ENCODE measurements at places on chromosomes 6 and 20.

DNA sequence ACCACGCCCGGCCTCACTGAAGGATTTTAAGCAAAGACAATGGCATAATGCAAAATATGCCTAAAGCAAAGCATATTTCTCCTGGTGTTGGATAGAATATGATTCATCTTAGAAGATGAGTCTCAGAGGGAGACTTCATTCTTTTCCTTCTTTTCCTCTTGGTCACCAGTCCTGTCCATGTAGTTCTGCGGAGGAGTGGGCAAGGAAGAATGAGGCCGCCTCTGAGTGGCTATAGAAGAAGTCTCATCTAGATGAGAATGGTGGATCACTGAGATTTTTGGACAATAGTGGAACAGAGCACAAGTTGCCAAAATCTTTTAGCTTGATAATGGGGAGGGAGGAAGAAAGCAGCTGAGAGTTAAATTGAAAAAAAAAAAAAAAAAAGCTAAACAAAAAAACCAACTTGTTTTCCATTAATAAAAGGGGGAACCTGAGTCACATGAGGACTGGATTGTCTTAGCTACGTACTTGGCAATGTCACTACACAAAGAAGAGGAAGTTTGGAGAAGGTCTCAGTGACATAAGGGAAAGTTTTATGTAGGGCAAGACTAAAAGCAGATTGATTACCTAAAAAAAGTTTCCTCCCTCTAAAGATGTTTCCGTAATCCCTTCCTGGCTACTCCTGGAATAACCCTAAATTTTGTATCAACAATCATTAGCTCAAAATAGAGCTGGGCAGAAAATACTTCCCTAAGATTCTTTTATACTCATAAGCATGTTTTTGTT lies 6.0 kb downstream of the CD83 start:
- no peak for DNase-seq
- H3K4me1 ChIP-seq = no peaks in the 10 kb centered on the region
- H3K27ac ChIP-seq = no peak overlapping the region
- H3K36me3 ChIP-seq = no peaks in the 10 kb centered on the region

GRCh38 chr6:139295901-139296300 lies 4.1 kb upstream of the TXLNB start:
- H3K4me1 ChIP-seq = peaks cover 13% of the 10 kb centered on the region
- no peak overlapping the region for H3K4me3 ChIP-seq
- H3K27me3 ChIP-seq = no peaks in the 10 kb centered on the region
- H3K36me3 ChIP-seq = no peaks in the 10 kb centered on the region

DNA sequence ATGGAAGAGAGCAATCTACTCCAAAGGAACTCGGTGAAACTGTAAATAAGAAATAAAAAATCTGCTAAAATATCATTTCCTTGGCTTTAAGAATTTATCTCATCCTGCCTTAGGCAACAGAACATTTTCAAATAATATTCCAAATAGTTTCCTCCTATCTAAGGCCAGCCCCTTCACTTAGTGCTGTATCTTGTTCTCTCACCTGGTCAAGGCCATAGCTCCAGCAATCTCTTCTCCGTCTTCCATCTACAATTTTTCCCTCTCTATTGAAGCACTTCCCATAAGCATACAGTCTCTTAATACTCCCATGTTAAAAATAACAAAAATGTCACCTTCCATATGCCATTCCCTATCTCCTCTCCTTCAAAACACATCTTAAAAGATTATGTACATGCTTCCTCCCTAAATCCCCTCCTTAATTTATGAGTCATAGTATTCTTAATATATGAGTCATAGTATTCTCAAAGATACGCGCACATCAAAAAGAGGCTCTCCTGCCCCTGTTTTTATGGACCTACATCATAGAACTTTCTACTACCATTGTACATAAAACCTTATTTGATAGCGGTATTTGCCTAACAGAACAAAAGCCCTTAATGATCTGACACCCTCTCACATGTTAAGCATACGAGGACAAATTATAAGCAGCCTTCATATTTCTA lies 146.9 kb downstream of the PDE10A start:
- peaks cover 7% of the 10 kb centered on the region for H3K4me1 ChIP-seq
- H3K27ac ChIP-seq = no peak overlapping the region
- H3K27me3 ChIP-seq = no peaks in the 10 kb centered on the region

- no peak overlapping the region for H3K4me3 ChIP-seq
- no peaks in the 10 kb centered on the region for H3K27me3 ChIP-seq
- DNase-seq = no peak
- H3K27ac ChIP-seq = no peak overlapping the region
- H3K36me3 ChIP-seq = no peaks in the 10 kb centered on the region
Observed at GRCh38 chr6:130978660-130979396, 84.2 kb downstream of the EPB41L2 start.

GRCh38 chr6:112017169-112017568 lies 36.7 kb upstream of the CCN6 start:
- no peaks in the 10 kb centered on the region for H3K36me3 ChIP-seq
- no peak overlapping the region for H3K4me3 ChIP-seq
- H3K4me1 ChIP-seq = peaks cover 16% of the 10 kb centered on the region
- H3K27me3 ChIP-seq = no peaks in the 10 kb centered on the region

DNA sequence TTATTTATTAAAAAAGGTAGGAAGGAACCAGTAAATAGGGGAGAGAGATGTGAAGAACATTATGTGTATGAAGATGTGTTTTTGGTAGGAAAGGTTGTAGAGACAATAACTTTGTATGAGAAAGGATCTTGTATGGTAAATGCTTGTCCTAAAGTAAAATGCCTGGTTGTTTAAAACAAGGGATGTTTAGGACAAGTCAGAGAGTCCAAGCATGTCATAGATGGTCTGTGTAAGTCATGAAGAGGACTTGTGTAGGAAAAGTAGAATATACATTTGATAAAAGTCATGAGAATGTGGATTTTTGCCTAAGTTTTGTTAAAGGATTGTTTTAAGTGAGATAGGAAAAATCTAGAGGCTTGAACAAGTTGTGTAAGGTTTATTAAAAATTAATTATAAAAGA lies 325.1 kb downstream of the CDH26 start:
- H3K27ac ChIP-seq = no peak overlapping the region
- H3K27me3 ChIP-seq = no peaks in the 10 kb centered on the region
- no peaks in the 10 kb centered on the region for H3K4me1 ChIP-seq
- no peak for DNase-seq
- no peak overlapping the region for H3K4me3 ChIP-seq

DNA sequence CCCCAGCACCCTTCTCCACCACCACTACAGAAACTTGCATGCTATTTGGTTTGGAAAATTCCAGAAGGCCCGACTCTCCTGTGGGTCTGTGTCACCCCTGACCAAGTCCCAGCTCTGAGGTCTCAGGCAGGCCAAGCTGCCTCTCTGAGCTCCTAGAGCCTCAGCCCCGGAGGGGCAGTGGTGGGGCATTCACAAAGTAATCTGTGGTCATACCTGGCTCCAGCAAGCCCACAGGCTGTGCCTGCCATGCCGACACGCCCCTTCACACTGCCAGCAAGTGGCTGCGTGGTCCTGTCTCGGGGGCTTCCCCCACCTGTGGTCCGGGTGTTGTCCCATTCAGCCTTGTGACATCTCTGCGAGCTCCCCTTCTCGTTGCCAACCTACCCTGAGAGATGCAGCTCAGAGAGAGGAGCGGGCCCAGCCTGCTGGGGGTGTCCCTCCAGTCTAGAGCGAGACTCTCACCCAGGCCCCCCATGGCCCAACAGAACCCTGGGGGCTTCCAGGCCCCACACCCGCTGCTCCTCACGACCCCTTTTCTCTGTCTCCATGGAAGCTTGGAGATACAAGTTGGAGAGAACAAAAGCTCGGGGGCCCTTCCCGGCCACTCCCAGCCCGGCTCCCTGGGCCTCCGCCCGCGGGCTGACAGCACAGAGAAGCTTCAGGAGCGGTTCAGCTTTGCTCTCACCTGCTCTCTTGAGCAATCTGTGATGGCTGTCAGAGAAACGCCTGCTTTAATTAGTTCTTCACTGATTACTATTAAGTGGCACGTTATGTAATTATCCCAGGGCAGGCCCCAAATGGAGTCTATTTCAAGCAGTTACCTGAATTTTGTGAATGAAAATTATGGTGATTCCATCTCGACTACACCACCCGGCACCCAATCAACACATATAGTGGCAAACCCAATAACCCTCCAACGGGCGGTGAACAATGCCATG lies 147.7 kb upstream of the PHACTR3 start:
- no peak for DNase-seq
- H3K27me3 ChIP-seq = no peaks in the 10 kb centered on the region
- H3K4me1 ChIP-seq = no peaks in the 10 kb centered on the region
- H3K4me3 ChIP-seq = no peak overlapping the region
- H3K27ac ChIP-seq = no peak overlapping the region

- peaks cover 2% of the 10 kb centered on the region for H3K4me1 ChIP-seq
- H3K4me3 ChIP-seq = no peak overlapping the region
- DNase-seq = no peak
- no peaks in the 10 kb centered on the region for H3K27me3 ChIP-seq
- no peaks in the 10 kb centered on the region for H3K36me3 ChIP-seq
- no peak overlapping the region for H3K27ac ChIP-seq
Observed at GRCh38 chr6:2937627-2938003, 33.8 kb downstream of the SERPINB6 start.

- H3K4me3 ChIP-seq = no peak overlapping the region
- no peak overlapping the region for H3K27ac ChIP-seq
- DNase-seq = no peak
- peaks cover 3% of the 10 kb centered on the region for H3K27me3 ChIP-seq
Observed at GRCh38 chr20:20864351-20865096, 152.1 kb upstream of the RALGAPA2 start.

DNA sequence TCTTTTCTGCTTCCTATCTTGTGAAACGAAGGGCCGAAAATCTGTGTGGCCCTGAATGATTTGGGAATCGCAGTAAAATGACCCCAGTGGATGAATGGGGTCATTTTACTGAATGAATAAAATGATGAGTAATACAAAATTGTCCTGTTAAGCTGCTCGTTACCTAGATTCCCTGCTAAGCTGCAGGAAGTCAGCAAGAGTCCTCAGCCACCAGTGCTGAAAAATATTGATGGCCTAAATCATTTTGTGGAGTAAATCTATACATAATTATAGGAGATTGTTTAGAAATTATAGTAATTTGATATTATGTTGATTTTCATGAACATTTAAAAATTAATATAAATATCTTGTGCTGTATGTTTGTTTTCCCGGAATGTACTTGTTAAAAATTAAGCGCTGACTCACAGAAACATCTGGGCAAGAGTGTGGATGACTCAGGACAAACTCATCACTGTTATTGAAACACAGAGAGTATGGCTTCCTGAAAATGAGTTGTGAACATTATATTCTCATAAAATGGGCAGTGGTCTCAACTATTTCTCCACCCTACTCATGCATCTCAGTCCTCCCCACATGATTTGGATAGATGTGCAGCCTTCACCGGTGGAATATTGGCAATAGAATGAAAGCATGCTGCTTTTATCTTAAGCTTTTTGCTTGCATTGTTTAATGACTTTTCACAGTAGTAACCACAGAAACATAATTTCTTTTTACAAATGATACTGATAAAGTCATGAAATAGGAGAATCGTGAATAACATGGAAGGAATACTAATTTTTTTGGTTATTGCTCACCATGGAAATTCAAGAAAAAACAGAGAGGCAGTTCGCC lies 36.2 kb upstream of the RGS17 start:
- H3K36me3 ChIP-seq = no peaks in the 10 kb centered on the region
- H3K4me1 ChIP-seq = peaks cover 19% of the 10 kb centered on the region
- DNase-seq = peak; percentile 79
- no peaks in the 10 kb centered on the region for H3K27me3 ChIP-seq

DNA sequence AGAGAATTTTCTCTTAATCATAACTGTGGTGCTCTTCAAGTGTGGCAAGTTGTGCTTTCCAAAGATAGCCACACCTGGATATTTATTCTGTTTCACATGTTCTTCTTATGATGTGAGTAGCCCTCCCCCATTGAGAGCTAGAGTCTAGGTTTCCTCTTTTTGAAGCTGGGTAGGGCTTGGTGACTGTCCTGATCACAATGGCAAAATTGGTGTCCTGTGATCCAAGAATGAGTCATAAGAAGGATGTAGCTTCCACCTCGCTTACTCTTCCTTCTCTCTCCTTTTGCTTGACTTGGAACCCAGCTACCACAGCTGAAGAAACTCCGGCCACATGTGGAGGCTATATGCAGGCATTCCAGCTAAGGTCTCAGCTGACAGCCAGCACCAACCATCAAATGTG lies 7.4 kb upstream of the IGF2R start:
- no peak overlapping the region for H3K4me3 ChIP-seq
- H3K27ac ChIP-seq = no peak overlapping the region
- no peaks in the 10 kb centered on the region for H3K36me3 ChIP-seq

- H3K4me1 ChIP-seq = peaks cover 4% of the 10 kb centered on the region
- H3K4me3 ChIP-seq = peak overlapping the region; percentile 47
- peaks cover 23% of the 10 kb centered on the region for H3K27me3 ChIP-seq
Observed at GRCh38 chr6:149925253-149925973, 2.5 kb upstream of the RAET1G start.

- no peak for DNase-seq
- no peak within 1 kb of the TSS for H3K4me3 ChIP-seq
- no peak within 1 kb of the TSS for H3K27ac ChIP-seq
- no peaks in the 10 kb centered on the region for H3K27me3 ChIP-seq
- no peaks in the 10 kb centered on the region for H3K36me3 ChIP-seq
Observed at GRCh38 chr20:63235399-63235983, at the start of gene BIRC7. BIRC7 (plus strand) TSS chr20:63235905; CDS start chr20:63236097, 192 bp downstream.

- H3K27me3 ChIP-seq = peaks cover 21% of the 10 kb centered on the region
- H3K27ac ChIP-seq = no peak overlapping the region
- no peaks in the 10 kb centered on the region for H3K36me3 ChIP-seq
- no peak for DNase-seq
- H3K4me3 ChIP-seq = no peak overlapping the region
Observed at GRCh38 chr6:30163918-30164654, 740 bp downstream of the TRIM15 start.

- H3K27me3 ChIP-seq = no peaks in the 10 kb centered on the region
- no peak overlapping the region for H3K27ac ChIP-seq
- H3K4me3 ChIP-seq = no peak overlapping the region
- H3K4me1 ChIP-seq = peaks cover 6% of the 10 kb centered on the region
- DNase-seq = no peak
Observed at GRCh38 chr6:167968091-167968490, 29.4 kb upstream of the KIF25 start.

- no peaks in the 10 kb centered on the region for H3K36me3 ChIP-seq
- no peak for DNase-seq
- no peak overlapping the region for H3K27ac ChIP-seq
Observed at GRCh38 chr6:14896475-14896874, 349.4 kb upstream of the JARID2 start.

DNA sequence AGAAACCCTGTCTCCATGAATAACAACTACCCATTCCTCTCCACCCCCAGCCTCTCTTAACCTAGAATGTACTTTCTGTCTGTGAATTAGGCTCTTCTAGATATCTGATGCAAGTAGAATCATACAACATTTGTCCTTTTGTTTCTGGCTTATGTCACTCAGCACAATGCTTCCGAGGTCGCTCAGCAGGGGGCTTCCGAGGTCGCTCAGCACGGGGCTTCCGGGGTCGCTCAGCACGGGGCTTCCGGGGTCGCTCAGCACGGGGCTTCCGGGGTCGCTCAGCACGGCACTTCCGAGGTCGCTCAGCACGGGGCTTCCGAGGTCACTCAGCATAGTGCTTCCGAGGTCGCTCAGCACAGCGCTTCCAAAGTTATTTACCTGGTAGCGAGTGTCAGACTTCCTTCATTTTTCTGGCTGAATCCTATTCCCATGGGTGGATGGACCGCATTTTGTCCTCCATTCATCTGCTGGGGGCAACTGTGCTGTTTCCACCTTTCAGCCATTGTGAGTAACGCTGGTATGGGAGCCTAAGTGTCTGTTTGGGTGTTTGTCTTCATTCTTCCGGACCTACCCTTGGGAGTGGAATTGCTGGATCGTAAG lies 31.0 kb upstream of the BHLHE23 start:
- H3K4me3 ChIP-seq = no peak overlapping the region
- H3K4me1 ChIP-seq = no peaks in the 10 kb centered on the region
- no peaks in the 10 kb centered on the region for H3K36me3 ChIP-seq
- peaks cover 8% of the 10 kb centered on the region for H3K27me3 ChIP-seq
- no peak for DNase-seq

Data from endothelial cell of umbilical vein (primary cell).